ENCODE measurements at places on chromosomes 2 and 18.

DNA sequence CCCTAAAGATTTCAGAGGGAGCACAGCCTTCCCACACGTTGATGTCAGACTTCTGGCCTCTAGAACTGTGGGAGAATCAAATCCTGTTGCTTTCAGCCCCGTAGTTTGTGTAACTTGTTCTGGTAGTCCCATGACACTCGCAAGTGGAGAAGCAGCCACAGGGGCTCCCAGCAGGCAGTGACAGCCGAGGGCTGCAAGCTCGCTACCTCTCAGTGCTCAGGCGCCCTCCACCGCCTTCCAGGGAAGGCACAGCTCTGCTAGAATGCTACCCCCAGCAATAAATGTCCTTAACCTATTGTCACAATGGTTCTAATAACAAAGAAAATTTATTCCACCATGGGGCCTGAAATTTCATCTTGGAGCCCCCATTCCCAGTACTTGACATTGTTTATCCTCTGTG, 143.1 kb upstream of the ZNF236 start:
- DNase-seq: no peak

DNA sequence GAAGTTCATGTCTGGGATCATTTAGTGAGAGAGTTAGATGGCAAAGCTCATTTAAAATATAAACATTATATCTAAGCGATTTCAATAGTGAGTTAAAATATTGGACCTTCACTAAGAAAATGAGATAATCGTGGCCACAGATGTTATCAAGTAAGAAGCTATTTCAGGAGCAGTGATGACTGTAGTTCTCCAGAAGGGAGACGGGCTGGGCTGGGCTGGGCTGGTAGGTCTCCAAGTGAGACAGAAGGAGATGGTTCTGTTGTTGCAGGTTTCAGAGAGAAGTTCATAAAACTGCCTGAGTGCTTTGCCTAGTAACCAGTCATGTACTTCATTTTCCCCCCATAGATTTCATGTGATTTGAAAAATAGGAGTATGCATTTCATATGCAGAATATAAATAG, 130.1 kb upstream of the DAPL1 start:
- DNase-seq: no peak

- DNase-seq: no peak
Measured at GRCh38 chr18:52459890-52460289, 119.9 kb downstream of the DCC start.

GRCh38 chr18:51196118-51196810, 1.2 kb downstream of the MEX3C start:
- DNase-seq: peak; percentile 77

- DNase-seq: no peak
Measured at GRCh38 chr18:8975624-8976023, 126.9 kb upstream of the NDUFV2 start.

DNA sequence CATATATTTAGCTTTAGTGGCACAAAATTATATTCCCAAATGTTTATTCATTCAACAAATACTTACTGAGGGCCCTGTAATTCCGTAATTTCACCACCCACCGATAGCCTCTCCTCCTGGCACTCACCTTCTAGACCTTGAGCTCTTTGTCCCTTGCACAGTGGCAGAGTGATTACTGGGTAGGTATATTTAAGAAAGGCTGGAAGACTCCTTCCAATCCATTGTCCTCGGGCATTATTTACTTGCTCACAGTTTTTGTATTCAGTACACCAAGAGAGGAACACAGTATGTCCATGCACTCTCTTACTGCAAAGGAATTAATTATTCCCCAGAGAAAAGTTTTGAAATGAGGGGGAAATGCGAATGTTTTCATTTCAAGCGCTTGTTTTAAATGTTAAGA, 1.1 kb upstream of the CDCA7 start:
- no peak for DNase-seq

DNA sequence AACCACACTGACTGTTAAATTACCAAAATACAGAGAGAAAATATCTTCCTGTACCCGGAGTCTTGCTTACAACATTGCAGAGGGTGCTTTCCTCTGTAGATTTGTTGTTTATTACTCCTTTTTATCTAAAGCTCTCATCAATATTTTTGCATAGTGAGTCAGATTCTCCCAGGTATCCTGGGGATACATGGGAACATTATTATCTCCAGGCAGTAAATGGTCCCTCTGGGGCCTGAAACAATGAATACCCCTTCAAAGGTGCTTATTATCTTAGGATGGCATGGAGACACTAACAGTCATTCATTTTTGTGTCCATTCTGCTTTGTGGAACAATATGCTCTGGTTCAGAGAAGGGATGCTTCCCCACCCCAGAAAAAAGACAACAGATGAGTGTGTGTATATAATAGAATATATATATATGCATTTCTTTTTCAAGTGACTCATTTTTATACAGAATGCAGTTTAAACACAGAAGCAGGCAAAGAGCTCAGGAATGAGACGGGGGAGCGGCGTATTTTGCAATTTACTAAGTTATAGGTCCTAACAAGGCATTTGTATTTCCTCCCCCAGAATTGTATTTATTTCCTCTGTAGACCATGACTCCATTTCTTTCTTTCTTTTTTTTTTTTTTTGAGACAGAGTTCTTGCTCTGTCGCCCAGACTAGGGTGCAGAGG, 424.8 kb upstream of the ZEB2 start:
- no peak for DNase-seq

DNA sequence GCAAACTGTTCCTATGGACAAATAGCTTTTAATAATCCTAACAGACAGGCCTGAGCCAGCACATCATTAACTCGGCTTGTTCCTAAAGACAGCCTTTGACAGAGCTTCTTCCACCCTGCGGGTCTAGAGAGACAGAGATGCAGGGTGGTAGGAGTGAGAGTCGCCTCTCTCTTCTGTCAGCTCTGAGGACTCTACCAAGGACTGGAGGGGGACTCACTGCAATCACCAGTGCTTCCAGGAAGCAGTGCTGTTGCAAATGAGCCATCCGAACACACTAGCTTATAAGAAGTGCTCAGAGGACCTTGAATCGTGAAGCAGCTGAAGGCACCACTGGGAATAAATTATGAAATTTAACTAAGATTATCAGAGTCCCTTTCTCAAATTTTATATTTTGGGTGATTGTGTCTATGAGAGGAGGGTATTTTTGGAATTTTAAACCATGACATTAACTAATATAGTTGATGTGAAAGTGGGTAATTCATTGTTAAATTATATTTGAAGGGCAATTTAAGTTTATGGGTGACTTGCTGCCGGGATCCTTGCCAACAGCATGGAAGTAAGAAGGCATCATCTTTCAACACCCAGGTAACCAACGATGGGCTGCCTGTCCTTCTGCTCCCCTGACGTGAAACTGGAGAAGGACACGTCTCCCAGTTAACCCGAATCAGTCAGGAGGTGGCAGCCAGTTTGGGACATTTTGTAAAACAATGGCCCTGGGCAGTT, 43.6 kb upstream of the PXDN start:
- DNase-seq: no peak

DNA sequence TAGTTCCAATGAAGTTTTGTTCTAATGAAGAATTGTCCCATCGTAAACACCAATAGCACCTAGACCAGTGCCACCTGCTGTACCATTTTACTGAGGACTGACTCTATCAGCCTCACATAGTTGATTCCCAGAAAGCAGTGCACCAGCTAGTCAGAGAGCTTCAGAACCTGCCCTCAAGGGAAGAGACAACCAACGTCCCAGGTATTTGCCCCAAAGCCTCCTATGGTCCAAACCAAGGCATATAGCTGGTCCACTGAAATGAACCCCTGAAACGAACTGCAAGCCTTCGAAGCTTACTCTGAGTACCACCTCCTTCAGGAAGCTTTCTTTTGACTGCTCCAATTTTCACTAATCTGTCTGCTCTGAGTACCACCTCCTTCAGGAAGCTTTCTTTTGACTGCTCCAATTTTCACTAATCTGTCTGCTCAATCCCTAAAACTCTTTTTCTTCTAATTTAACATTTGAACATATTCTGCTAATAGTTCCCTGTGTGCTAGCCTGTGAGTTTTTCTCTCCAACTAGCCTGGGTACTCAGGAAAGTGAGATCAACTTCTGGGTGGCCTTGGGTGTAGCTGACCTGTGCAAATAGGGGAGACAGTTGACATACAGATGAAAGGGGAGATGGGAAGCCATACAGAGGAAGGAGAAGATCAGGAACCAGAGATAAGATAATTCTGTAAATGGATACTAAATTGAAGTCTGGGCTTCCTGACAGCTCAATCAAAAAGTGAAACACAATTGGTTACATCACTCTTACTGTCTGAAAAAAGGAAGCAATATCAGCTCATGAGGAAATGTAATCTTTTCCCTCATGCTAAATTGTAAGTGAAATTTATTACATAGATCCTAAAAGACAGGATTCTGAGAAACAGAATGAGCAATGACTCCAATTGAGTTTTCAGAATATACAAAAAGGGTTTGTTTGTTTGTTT, 33.5 kb upstream of the EML4 start:
- DNase-seq: no peak

- no peak for DNase-seq
Measured at GRCh38 chr2:52144590-52144989, 1112.7 kb upstream of the NRXN1 start.

- no peak for DNase-seq
Measured at GRCh38 chr2:142582317-142582716, 295.1 kb upstream of the KYNU start.

DNA sequence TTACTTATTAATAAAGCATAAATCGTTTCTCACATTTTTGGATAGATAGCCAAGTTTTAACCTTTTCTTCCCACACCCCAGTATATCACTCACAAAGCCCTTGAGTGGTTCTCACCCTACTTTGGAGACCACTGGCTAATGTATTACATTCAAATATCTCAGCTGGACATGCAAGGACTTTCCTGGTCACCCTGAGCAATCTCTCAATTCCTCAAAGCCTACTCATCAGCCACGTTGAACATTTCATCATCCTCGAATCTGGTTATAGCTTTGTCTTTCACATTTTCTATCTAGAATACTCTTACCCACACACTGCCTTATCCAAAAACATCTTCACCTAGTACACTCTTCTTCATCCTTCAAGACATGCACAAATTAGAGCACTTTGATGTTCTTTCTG, 71.1 kb upstream of the MAPRE2 start:
- no peak for DNase-seq

GRCh38 chr2:88210132-88211002, 40.2 kb downstream of the THNSL2 start:
- no peak for DNase-seq

DNA sequence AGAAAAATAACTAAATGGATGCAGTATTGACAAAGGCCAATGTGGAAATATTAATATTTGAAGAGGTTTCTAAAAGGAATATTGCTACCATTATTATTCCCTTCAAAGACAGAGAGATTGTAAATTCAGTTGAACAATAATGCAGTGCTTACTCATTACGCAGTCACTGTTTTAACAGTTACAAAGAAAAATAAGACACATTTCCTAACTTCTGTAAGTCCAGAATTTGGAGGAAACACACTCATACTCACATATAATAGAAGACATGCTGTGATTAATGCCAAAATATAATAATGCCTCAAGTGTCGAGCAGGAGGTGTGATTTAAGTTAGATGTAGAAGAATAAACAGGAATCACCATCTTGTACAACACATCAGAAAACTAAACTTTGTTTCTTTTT, 389.2 kb downstream of the FBXO15 start:
- no peak for DNase-seq

- DNase-seq: no peak
Measured at GRCh38 chr2:211367711-211368110, 811.3 kb downstream of the CPS1 start.

- no peak for DNase-seq
Measured at GRCh38 chr2:12264146-12264545, 452.6 kb upstream of the TRIB2 start.

DNA sequence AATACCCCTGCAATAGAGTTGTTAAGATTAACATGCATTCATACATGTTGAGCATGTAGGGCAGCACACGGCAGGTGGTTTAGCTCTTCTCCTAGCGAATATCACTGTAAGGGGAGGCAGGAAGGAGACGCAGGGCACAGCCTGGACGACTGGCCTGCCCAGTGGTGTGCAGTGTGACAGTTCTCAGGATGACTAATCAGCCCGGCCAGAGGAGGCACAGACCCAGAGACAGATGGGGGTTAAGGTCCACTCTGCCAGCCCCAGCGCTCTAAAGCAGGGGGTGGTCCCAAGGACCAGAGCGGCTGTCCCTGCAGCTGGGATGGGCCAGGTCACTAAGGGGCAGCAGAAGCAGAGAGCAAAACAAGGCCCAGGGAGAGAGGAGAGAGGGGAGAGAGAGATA, 63.7 kb downstream of the RNF152 start:
- no peak for DNase-seq

GRCh38 chr2:11305958-11306357, 38.5 kb downstream of the ROCK2 start:
- no peak for DNase-seq

- DNase-seq: no peak
Measured at GRCh38 chr2:240585101-240585500, 1.4 kb upstream of the CAPN10 start.

- DNase-seq: no peak
Measured at GRCh38 chr2:118874324-118874723, 26.9 kb upstream of the EN1 start.

GRCh38 chr18:3262234-3263131, 550 bp downstream of the MYL12B start:
- DNase-seq: no peak

- no peak for DNase-seq
Measured at GRCh38 chr2:14826518-14826917, 194.0 kb downstream of the LRATD1 start.

GRCh38 chr2:127233710-127234109, 13.6 kb upstream of the CYP27C1 start:
- no peak for DNase-seq

DNA sequence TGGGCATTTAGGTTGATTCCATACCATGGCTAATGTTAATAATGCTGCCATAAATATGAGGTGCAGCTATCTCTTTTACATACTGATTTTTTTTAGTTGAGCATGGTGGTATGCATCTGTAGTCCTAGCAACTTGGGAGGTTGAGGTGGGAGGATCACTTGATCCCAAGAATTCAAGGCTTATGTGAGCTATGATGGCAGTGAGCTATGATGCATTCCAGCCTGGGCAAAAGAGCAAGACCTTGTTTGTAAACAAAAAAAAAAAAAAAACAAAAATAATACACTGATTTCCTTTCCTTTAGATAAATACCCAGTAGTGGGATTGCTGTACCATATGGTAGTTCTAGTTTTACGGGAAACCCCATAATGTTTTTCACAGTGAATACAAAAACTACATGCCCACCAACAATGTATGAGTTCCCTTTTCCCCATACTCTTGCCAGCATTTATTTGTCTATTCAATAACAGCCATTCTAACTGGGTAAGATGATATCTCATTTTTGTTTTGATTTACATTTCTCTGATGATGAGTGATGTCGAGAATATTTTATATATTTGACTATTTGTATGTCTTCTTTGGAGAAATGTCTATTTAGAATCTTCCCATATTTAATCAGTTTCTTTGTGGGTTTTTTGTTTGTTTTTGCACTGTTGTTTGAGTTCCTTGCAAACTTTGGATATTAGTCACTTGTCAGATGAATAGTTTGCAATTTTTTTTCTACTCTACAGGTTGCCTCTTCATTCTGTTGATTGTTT, 281.0 kb upstream of the KYNU start:
- DNase-seq: no peak

GRCh38 chr2:117856415-117857210, 42.1 kb downstream of the DDX18 start:
- DNase-seq: no peak
